ENCODE measurements at places on chromosomes 4 and X.

- no peak for DNase-seq
Observed at GRCh38 chr4:42708625-42709024, 51.7 kb upstream of the ATP8A1 start.

DNA sequence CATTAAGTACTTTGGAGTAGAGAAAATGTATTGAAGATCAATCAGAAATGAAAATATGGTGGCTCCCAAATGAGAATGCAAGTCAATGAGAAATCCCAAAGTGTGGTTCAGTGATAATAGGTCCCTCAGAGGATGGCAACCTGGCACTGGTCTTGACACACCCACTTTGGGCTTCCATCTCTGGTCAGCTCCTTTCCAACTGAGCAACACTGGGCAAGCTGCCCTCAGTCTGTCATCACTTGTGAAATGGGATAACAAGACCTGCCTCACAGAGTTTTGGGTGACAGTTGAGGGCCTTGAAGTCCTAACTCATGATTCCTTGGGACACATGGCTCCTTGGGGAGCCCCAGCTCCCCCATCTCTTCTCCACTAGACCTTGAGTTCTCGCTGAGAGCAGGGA, 29.0 kb upstream of the MAMLD1 start:
- DNase-seq: no peak

- DNase-seq: no peak
Observed at GRCh38 chr4:148737061-148737770, 295.0 kb upstream of the NR3C2 start.

DNA sequence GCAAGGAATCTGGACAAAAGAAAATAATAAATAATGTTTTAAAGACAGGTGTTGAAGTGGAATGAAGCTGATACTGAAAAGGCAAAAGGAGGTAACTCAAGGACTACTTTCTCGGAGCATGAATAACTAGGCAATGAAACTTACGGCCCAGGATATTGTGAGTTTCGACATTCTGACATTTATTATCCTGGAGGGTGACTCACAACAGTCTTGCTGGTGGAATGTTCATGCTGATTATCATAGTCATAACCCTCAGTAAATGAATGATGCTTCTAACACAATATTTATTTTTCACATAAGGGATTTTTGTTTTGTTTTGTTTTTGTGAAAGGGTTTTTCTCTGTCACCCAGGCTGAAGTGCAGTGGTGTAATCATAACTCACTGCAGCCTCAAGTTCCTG, 147.0 kb upstream of the HPGD start:
- DNase-seq: no peak
